Stromal cell of bone marrow (primary cell): ENCODE measurements at places on chromosomes 12 and 14.
A peak's percentile ranks its signal among the peaks of the same experiment; 100 is the strongest.

- no peak for DNase-seq
Measured at GRCh38 chr12:42144158-42144407, 591 bp downstream of the GXYLT1 start.

- DNase-seq, result peak; percentile 62
Measured at GRCh38 chr14:76947078-76947837, 81.2 kb downstream of the IRF2BPL start.

DNA sequence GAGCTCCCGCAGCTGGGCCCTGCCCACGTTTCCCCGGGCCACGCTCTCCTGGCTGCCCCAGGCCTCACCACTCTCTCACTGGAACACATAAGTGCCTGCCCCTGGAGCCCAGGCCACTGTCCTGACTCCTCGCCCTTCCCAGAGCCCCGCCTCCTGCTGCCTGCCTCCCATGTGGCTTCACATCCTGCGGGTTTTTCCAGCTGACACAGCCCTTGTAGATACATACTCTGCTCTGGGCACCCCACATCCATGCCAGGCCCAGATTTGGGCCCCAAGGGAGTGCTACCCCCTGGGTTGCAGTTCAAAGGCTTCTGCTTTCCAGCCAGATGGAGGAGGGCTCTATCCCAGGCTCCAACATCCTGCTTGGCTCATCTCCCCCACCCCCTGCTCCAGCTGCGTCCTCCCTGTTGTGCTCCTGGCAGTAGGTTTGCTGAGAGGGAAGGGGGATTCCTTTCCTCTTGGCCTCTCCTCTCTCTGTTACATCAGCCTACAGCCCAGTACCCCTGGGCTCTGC lies 60.1 kb downstream of the TSPAN9 start:
- DNase-seq, result no peak

- no peak for DNase-seq
Measured at GRCh38 chr12:66629138-66629870, 49.6 kb downstream of the GRIP1 start.

GRCh38 chr14:69852531-69853321 lies 26.5 kb upstream of the SMOC1 start:
- no peak for DNase-seq

DNA sequence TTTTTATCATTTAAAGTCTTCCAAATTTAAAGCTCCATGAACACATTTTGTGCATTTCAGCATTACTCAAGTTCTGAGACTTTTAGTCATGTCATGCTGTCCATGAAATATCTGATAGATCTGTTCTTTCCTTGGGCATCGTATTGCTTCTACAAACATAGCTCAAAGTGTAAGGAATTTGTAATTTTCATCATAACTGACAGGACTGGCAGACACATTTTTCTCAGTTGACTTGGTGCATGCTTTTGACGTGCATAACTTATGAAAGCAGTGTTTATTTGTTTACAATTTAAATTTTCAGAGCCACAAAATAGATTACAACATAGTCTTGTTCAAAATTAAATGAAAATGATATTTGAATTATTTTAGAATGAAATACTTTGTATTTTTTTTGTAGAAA lies 812.1 kb upstream of the NOVA1 start:
- DNase-seq, result no peak

GRCh38 chr14:85535991-85536832 lies 6.3 kb downstream of the FLRT2 start:
- peak; percentile 64 for DNase-seq

GRCh38 chr12:114136631-114137030 lies 170.5 kb upstream of the RBM19 start:
- no peak for DNase-seq

DNA sequence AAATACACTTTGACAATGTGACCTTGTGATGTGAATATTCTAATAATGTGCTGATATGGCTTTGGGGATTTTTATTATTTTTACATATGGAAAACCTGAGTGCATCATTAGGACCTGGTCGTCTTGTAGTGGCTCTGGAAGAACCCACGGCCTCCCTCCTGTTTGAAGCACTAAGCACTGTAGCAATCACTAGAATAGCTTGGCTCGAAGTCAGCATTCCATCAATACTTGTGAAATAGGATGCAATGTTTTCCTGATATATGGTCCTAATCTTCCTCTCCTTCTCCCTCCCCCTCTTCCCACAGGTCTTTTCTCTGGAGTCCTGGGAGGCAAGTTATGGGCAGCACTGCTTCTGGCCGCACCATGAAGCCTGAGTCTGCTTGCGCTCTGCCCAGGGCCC lies 71.9 kb downstream of the NRXN3 start:
- DNase-seq, result no peak

- DNase-seq, result no peak
Measured at GRCh38 chr14:34685819-34686428, 28.5 kb downstream of the CFL2 start.

GRCh38 chr12:102763061-102763460 lies 154.0 kb downstream of the PAH start:
- DNase-seq, result no peak

GRCh38 chr14:47332939-47333338 lies 342.5 kb downstream of the MDGA2 start:
- no peak for DNase-seq

GRCh38 chr12:89476232-89476631 lies 48.4 kb downstream of the GALNT4 start:
- DNase-seq, result no peak

GRCh38 chr14:28746247-28746646 lies 20.3 kb upstream of the FOXG1 start:
- no peak for DNase-seq

GRCh38 chr12:45273717-45274271 lies 57.9 kb downstream of the ANO6 start:
- DNase-seq, result peak; percentile 95

GRCh38 chr12:75635606-75636444 lies 124.4 kb upstream of the KRR1 start:
- peak; percentile 79 for DNase-seq

- no peak for DNase-seq
Measured at GRCh38 chr14:99715266-99716000, 31.3 kb downstream of the CYP46A1 start.

DNA sequence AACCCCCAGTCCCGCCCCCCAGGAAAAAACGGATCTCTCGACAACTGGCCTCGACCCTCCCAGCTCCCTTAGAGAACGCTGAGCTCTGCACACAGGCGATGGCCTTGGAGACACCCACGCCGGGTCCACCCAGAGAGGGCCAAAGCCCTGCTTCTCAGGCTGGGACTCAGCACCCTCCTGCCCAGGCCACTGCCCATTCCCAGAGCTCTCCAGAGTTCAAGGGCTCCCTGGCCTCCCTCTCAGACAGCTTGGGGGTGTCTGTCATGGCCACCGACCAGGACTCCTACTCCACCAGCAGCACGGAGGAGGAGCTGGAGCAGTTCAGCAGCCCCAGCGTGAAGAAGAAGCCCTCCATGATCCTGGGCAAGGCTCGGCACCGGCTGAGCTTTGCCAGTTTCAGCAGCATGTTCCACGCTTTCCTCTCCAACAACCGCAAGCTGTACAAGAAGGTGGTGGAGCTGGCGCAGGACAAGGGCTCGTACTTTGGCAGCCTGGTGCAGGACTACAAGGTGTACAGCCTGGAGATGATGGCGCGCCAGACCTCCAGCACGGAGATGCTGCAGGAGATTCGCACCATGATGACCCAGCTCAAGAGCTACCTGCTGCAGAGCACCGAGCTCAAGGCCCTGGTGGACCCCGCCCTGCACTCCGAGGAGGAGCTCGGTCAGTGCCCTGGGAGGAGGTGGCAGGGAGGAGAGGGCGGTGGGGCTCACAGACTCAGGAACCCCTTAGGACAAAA lies 95.8 kb downstream of the LGMN start:
- no peak for DNase-seq

- no peak for DNase-seq
Measured at GRCh38 chr12:100896192-100896591, 101.6 kb downstream of the ANO4 start.

DNA sequence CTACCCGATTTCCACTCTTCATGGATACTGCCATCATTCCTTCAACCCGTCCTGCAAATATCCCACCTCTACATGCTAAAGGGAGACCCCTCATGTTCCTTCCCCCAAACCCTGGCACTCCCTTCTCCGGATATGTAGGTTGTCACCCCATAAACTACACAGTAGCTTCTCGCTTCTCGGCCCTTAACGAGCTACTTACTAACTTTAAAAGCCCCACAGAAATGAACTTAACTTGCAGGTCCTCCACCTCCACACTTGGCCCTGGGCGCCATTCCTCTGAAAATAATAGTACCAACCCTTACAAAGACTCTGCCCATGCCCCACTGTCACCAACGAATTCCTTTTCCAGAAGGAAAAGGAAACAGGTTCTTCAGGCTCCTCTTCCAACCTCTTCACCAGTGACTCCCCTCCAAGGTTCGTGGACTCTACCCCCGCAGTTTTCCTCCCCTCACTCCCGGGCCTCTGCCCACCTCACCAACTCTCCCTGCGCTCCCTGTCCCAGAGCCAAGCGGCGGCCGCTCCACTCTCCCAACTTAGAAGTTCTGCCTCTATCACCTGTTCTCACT lies 1.2 kb downstream of the SPPL3 start:
- DNase-seq, result no peak

- DNase-seq, result no peak
Measured at GRCh38 chr12:59574406-59574805, 21.4 kb upstream of the SLC16A7 start.
